ENCODE measurements at places on chromosomes 4 and X. TPM values are rescaled to one million over a fixed set of nuclear protein-coding genes. Genes with fewer than 3 reads are reported as not detected.

The TAF7L gene
- total RNA-seq = not detected

GRCh38 chr4:121823505-121824170 lies at the start of gene CCNA2:
Gene CCNA2 (minus strand): TSS chr4:121823883. CDS start chr4:121823628, 255 bp downstream.
- DNase-seq = peak; percentile 97

- DNase-seq = no peak
These were observed 71.5 kb upstream of the VCX2 start for GRCh38 chrX:8242431-8243020.

- no peak for DNase-seq
These were observed 54.4 kb downstream of the PHKA1 start for GRCh38 chrX:72659723-72660122.

The REPS2 gene
- total RNA-seq = 15.8 TPM

The TMPRSS11B gene
- not detected for total RNA-seq

- DNase-seq = no peak
These were observed 2.6 kb downstream of the COX18 start for GRCh38 chr4:73066928-73067327.

- no peak for DNase-seq
These were observed 138.7 kb downstream of the RAP1GDS1 start for GRCh38 chr4:98399915-98400314.

- no peak for DNase-seq
These were observed 635.2 kb upstream of the FRG1 start for GRCh38 chr4:189305500-189305899.

- no peak for DNase-seq
These were observed 14.2 kb upstream of the IL9R start for GRCh38 chrX:155983326-155983725.

GRCh38 chr4:153268295-153268694 lies 64.1 kb downstream of the TRIM2 start:
- no peak for DNase-seq

DNA sequence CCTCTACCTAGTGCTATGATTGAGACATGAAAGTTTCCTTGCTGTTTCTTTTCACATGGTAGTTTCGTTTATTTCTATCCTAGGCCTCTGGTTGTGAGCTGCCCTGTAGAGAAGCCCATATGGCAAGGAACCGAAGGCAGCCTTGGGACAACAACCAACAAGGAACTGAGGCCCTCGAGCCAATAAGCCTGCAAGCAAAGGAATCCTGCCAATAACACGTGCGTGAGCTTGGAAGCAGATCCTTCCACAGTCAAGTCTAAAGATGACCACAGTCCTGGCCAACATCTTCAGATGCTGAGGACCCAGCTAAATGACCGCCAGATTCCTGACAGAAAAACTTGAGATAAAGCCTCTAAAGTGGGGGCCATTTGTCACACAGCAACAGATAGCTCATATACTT lies 100.4 kb upstream of the FAM9B start:
- DNase-seq = no peak

- no peak for DNase-seq
These were observed 23.8 kb downstream of the TENM3 start for GRCh38 chr4:182267048-182267447.

The NWD2 gene
- total RNA-seq = 0.26 TPM

The C1QTNF7 gene
- 13.8 TPM for total RNA-seq

- DNase-seq = no peak
These were observed 718.6 kb downstream of the CCSER1 start for GRCh38 chr4:90845777-90846176.

GRCh38 chrX:19643203-19643602 lies 127.9 kb upstream of the MAP3K15 start:
- no peak for DNase-seq

The SUPT20HL1 gene
- 0.26 TPM for total RNA-seq

DNA sequence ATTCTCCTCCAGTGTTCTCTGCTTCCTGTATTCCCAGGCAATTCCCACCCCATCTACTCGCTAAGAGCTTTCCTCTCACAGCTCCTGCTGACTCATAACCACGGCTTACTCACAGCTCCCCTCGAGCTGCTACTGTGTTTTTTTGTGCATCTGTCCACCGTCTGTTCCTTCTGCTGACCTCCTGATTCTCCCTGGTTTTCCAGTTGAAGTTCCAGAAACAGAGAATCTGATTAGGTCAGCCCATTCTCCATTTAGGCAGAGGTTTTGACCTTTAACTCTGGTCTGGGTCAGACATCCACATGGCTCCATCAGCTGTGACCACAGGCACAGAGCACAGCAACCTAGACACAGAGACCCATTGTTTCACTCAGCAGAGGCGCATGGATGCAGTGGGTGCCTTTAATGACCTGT lies 5.5 kb upstream of the SMIM20 start:
- no peak for DNase-seq

DNA sequence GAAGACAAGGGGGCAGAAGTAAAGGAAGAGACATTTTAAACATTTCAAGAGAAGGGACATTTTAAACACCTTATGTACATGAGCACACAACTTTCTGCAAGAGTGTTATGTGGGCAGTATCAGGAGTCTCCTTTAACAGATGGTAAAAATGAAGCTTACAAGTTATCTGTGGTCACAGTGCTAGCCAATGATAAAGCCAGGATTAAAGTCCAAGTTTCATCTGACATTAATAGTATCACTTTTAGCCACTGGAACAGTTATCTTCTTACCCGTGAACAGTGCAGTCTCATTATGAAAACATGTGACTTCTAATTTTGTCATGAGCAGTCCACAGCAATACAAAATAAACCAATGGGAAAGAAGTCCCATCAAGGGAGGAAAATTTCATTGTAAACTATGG lies 627.9 kb upstream of the AGA start:
- no peak for DNase-seq

- DNase-seq = no peak
These were observed 147.6 kb upstream of the EOLA2 start for GRCh38 chrX:150085881-150086280.

- no peak for DNase-seq
These were observed 6.2 kb upstream of the CXCL5 start for GRCh38 chr4:74004668-74005067.
